Activated CD4-positive, alpha-beta T cell treated with anti-CD3 and anti-CD28 coated beads, Interleukin-2, amount 50 U/mL, for 1 hour (primary cell): ENCODE measurements at places on chromosomes 4 and X.

- no peak for DNase-seq
Observed at GRCh38 chr4:168131196-168131595, 38.9 kb downstream of the ANXA10 start.

GRCh38 chrX:20016616-20016945, 25.7 kb upstream of the BCLAF3 start:
- no peak for DNase-seq

DNA sequence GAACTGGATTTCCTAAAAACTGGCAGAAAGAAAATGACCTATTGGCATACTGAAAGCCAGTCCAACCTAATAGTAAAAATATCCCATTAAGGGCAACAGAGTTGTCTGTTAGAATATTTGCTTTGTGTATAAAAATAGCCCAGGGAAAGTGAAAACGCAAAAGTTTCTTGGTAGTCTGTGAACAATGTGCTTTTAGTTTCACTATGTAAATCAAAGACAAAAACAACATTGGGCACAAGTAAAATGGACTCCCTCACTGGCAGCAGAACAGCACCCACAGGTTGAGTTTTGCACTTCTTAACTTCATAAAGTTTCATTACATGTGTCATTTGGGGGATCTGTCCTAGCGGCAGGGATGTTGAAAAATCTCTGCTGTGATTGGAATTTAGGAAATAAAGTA, 4.3 kb upstream of the FGG start:
- DNase-seq = no peak

DNA sequence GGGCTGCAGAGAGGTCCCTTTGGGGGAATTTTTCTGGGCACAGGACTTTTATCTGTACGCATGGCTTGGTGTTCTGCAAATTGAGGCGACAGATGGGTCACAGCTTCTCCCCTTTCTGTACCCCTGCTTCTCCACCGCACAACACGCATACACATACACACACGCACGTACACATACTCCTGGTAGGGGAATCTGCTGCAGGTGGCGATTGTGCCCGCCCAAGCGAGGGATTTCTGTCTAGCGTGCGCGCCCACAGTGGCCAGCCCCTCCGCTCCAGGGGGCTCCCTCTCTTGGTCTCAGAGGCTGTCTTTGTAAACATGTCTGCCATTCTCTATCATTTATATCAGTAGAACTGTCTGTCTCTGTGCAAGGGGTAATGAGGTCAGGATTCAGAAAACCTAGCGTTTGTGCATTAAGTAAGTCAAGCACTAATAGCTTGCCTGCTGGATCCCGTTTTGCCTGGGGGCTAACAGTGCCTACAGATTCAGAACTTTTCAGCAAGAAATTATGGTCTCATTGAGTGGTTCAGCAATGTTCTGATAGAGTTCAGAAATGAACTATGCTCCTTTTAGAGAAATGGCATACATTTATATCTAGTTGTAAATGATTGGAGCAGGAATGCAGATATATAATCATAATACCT, 2.2 kb downstream of the GRID2 start:
- no peak for DNase-seq

- DNase-seq = no peak
Observed at GRCh38 chr4:26692014-26692726, 108.3 kb downstream of the TBC1D19 start.

GRCh38 chr4:152156442-152156841, 379.4 kb downstream of the FBXW7 start:
- no peak for DNase-seq

DNA sequence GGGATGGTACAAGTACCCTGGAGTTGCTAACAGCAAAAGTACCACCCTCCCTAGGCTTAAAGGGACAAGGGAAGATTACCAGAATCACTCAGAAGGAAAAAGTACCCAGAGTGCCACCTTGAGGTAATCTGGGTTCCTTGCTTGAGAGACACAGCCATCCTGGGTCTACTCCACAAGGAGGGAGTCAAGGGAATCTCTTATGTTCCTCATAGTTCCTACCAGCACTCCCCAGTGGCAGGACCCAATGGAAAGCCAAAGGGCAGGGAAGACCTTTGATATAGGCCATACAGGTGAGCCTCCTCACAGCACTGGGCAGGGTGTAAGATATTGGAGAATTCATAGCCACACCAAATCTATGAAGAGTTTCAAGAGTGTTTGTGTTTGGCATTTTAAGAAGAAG, 5.7 kb downstream of the IL2 start:
- no peak for DNase-seq

DNA sequence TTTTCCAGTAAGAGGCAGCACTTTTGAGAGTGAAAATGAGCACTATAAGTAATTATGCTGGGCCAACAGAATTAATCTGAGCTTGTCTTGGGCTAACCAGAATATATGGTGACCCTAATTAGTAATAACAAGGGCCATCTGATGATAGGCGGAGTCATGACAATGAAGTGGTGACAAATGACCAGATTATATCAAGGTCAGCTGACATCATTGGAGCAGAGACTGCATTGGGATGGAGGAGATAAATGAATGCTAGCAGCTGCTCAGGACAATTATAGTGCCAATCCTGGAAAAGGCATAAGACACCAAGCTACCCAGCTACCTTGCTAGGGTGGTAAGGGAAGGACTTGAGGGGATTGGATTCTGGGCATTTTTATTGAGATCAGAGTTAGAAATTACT, 1548.7 kb downstream of the RPA4 start:
- no peak for DNase-seq

- no peak for DNase-seq
Observed at GRCh38 chrX:151099001-151099400, 77.4 kb upstream of the GPR50 start.

- no peak for DNase-seq
Observed at GRCh38 chr4:57064120-57064519, 46.1 kb downstream of the IGFBP7 start.
